ENCODE measurements at places on chromosomes 7 and 10.

GRCh38 chr10:119715628-119716505, 10.0 kb upstream of the INPP5F start:
- no peak for DNase-seq

DNA sequence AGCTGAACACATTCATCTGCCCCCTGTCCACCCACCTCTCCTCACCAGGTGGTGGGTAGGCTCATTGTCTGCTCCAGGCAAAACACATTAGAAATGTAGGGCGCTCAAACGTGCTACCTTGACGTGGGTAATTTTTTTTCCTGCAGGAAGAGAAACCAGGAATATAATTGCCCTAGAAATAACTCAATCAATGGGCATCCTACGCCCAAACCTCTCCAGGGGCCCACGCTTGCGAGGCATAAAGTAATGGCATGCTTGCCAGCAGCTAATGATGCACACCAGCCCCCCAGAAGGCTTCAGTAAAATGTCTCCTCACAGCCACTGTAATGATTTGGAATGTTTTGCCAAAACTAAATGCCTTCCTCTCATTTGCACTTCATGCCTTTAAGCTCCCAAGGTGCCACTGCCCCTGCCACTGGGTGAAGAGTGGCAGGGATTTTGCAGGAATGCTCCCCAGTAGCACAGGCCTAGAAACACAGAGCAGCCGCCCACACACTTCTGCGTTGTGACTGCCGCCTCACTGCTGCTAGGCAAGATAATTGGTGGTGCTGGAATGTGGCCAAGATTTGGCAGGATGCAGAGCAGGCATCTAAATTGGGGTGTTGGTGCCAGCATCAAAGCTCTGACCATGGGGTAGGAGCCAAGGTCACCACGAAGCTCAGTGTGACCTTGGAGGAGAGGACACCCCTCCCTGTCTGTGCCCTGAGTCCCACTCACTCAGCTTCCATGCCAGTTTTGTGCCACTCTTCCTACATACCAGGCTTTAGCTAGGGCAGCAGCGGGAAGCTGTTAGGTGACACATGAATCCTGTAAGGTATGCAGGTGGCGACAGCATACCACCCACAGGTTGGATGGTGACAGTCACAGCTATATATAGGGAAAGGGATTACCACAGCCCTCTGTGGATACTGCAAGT, 48.7 kb upstream of the PPP1R3C start:
- DNase-seq = no peak

GRCh38 chr7:103398483-103399127, 47.4 kb downstream of the SLC26A5 start:
- no peak for DNase-seq

DNA sequence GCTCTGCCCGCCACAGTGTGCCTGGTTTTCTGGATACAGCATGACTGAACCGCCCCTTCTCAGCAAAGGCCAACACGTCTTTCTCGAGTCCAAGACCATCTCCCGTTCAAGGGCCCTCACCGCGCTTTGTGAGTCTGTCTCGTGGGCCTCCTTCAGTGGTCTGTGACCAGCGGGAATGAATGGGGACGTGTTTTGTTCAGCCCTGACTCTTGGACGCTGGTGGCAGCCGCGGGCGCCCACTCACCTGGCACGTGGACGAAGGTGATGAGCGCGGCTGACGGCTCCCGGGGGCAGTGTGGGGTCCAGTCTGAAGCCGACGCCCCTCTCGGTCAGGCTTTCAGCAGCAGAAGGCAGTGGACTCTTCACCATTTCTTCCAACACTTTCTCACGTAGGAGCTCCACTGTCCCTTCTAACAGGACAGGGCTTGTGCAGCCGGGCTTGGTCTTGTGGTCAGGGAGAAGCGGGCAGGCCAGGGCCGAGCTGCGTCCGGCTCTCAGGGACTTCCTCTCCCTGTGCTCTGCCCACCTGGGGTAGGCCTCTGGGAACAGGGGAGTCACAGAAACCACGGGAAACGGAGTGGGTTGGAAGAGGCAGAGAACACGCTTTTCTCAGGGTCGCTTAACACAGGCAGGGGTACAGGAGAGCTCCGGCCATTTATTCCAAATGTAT, 30.4 kb downstream of the AMZ1 start:
- no peak for DNase-seq

GRCh38 chr7:106294334-106294733, 9.6 kb upstream of the NAMPT start:
- no peak for DNase-seq

GRCh38 chr10:16686054-16686902, 130.9 kb downstream of the RSU1 start:
- no peak for DNase-seq

DNA sequence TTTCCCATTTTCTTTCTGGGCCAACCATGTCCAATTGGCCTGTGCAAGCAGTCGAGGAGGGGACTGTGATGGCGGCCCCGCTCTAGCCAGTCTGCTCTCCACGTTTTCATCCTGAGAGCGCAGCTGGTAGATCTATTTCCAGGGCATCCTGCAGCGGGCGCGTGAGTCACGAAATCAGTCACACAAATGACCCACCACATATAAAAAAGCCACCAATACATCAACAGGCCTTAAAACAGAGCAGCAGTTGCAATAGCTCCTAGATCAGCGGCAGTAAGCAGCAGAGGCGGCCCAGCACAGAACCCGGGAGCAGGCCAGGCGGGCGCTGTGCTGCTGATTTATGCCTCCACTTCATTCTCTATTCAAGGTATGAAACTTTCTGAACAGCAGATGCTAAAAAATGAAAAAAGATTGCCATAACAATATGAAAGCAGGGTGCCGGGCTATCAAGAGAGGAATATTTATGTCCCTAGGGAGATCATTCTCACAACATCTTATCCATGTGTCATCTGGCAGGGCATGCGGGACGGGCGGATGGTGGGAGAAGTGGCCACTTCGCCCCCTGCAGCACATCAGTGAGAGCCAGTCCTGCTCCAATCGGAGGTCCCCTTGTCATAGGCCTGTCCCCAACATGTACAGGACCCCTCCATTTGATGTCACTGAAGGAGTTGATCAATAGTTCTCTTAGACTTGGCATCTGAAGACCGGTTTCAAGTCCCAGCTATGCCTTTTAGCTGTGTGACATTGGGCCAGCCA, 98.0 kb upstream of the GPR26 start:
- no peak for DNase-seq

- DNase-seq = no peak
These were observed 181.9 kb upstream of the PRSS58 start for GRCh38 chr7:142439739-142440138.

GRCh38 chr7:120554960-120555571, 282.1 kb downstream of the KCND2 start:
- no peak for DNase-seq

DNA sequence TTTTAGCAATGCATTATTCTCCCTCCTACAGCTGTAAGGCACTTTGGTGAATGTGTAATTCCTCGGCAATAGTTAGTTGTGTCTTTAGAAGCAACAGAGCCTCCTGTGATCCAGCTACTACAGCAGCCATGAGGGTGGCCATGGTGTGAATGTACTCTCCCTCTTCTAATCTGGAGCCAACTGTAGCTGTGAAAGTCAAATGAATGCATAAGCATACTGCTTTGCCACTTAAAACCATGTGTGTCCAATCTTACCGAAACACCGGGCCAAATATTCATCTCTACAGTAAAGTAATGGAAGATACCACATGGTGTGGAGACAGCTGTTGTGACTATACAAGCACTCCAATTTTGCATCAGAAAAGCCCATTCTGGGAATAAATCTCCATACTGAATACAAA, 195.0 kb downstream of the DNAJC1 start:
- DNase-seq = no peak

GRCh38 chr7:73880755-73881328, 19.9 kb downstream of the TMEM270 start:
- no peak for DNase-seq

- DNase-seq = no peak
These were observed 26.5 kb upstream of the CNTNAP2 start for GRCh38 chr7:146090023-146090645.

- DNase-seq = no peak
These were observed 195.0 kb downstream of the MTERF1 start for GRCh38 chr7:91685544-91685943.

DNA sequence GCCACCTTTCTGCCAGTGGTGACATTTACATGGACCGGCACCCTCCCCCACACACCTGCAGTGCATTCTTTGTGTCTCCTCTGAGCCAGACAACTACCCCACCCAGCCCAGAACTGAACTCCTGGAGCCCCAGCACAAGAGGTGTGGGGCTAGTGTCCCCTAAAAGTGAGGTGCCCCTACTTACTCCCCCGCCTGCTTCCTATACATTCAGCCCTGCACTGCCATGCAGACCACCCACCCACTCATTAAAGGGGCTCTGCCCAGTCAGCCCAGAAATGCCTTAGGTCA, 1.9 kb downstream of the SAP25 start:
- DNase-seq = no peak

- no peak for DNase-seq
These were observed 194.0 kb upstream of the PRPS1L1 start for GRCh38 chr7:18221377-18222293.

DNA sequence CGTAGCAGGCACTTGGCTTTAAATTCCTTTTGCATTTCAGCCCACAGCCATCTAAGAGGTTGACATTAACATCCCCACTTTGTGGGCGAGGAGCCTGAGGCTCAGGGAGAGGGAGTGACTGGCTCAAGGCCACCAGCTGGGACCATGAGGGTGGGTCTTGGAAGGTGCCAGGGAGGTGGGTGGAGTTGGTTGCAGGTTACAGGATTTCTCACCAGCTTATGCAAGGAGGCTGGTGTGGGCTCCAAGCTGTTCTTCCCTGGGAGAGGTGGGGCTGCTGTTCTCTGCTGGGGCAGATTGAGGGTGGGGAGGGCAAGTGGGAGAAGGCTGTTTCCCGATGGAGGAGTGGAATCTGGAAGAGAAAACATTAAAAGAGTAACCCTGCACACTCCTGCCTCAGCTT, 14.1 kb upstream of the C10orf95 start:
- DNase-seq = no peak

DNA sequence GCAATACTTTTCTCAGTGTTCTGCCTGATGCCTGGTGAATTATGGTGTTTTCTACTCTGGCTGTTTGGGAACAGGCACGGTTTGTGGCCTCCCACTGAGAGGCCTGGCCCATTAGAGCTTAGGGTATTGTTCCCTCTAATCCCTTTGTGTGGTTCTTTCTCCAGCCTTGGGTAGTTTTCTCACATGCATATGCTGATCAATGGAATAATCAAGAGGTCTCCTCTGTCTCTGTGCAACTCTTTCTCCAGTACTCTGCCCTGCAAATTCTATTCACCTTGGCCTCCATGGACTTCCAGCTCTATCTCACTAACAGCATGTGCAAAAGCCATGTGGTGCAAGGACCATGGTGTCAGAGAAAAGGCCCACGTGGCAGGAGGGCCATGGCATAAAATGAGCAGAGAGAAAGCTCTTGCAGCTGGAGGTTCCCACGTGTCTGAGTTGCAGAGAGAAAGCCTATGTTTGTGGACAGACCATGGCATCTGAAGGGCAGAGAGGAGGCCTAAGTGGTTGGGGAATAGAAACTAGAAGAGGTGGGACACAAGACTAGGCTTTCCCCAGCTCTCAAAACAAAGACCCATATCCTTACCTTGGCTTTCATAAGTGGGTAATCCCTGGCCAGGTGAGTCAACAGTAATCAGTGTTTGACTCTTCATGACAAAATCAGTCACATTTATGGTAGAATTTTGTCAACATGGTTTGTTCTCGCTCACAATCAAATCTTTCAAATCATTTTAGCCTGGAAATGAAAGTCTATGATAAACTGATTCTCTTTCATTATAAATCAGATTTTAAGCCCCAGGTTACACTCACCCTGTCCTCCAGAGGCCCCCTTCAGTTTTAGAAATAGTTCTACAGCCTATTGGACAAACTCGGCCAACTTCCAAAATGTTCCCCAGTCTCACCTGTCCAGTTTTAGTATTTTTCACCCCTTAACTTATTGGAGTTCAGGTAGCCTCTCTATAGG, 17.3 kb downstream of the OPALIN start:
- no peak for DNase-seq

- DNase-seq = no peak
These were observed 5.6 kb upstream of the LRRC27 start for GRCh38 chr10:132326344-132326889.

- DNase-seq = no peak
These were observed 132.2 kb downstream of the BBS9 start for GRCh38 chr7:33261585-33261984.

GRCh38 chr7:129227646-129228578, 3.1 kb downstream of the AHCYL2 start:
- DNase-seq = no peak

GRCh38 chr7:151793531-151793951, 83.4 kb downstream of the PRKAG2 start:
- no peak for DNase-seq
